NCI-H510A treated with DMSO at 0.1 percent for 48 hours (cell line): ENCODE measurements at places on chromosomes 16 and 17.

DNA sequence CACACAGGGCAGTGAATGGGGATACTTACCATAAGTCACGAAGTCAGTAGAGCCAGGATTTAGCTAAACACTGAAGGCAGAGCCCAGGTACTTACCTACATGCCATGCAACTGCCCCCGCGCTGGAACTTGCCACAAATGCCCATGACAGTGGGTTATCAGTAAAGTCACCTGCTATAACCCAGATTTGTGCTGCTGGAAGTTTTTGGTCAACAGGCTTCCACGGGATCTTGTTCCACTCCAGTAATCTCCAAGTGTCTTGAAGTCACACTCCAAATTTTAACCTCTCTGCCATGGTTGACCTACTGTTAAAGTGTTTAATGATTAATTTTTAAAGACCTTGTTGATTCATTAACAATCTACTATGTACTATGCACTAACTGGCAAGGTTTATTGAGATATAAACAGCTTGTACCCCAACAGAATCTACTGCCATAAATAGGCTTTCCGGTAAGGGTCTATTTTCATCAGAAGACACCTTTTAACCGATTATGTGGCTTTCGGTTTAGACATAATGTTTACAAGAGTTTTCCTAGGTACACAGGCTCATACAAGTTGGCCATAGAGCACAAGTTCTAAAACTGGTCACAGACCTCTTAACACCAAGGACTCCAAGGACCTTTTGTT is 6.3 kb upstream of the SLC5A11 start:
- DNase-seq = no peak

DNA sequence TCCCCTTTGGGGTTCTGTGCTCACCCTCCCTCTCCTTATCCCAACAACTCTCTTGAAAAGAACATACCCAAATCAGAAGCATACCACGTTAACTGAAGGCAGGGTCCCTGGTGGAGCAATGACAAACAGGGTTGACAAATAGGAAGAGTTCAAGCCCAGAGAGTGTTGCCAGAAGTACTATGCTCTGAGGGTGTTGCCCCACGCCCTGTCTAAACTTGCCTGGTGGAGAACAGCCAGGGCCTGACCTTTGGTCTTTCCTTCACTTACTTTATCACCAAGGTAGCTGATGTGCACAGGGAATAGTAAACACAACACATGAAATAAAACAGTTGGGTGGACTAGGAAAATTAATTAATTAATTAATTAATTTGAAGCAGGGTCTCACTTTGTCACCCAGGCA is 23.3 kb downstream of the ZNF75A start:
- no peak for DNase-seq

- peak; percentile 7 for DNase-seq
These were observed 76.0 kb downstream of the CHD9NB start for GRCh38 chr16:52976539-52977167.

- DNase-seq = no peak
These were observed 106.9 kb upstream of the HSBP1 start for GRCh38 chr16:83700918-83701317.

GRCh38 chr16:50519001-50519400 is 29.2 kb upstream of the NKD1 start:
- DNase-seq = no peak

DNA sequence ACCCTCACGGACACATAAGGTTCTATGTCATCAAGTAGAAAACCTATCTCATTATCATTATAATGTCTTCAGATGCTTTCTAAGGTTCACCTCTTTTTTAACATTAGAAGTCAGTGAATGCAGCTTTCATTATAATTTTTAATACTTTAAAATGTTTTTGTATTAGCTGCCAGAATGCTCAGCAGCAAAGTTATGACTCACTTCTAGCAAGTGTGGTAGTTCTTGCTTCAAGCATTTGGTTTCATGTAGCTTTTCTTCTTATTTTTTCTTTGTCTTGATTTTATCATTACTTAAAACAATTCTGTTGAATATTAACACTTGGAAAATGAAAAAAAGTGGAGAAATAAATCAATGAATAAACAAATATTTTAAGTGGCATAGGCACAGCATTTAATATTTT is 23.4 kb downstream of the LPCAT2 start:
- DNase-seq = no peak

GRCh38 chr16:48958681-48959080 is 323.0 kb downstream of the CBLN1 start:
- no peak for DNase-seq

DNA sequence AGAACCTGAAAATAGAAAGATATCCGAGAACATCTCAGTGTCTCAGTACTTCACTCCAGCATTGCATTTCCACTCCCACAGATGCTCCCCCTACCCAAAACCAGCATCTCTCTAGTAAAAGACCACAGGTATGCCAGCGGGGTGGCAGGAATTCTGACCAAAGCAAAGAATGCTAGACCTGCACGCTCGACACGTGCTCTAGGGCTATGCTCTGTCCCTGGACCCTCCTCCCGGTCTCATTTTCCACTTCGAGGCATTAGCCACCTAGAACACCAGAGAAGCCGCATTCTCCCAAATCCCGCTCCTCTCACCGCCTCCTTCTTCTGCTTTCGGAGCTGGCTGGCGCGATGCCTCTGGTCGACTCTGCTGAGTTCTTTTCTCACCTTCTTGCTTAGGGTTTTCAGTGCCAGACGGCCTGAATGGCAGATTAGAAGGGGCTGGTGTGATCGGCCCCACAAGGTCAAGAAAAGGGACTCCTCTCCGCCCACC is 487 bp downstream of the TSR1 start:
- no peak for DNase-seq

DNA sequence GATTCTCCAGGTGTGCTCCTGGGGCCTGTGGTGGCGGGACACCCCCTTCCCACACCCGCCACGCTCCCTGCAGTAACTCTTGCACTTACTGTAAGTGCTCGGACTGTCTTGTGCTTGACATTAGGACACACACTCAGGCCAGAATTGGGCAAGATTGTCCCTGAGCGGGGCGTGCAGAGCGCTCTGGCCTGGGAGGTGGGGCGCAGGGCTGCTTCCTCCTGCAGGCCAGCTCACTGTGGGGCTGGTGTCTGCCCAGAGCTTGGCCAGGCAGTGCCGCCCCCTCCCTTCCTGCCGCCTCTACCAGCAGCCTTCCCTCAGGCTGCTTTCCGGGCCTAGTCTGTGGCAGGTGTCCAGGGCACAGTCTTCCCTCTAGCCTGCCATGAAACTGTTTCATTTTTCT is 6.1 kb upstream of the ATP6V0C start:
- no peak for DNase-seq

GRCh38 chr17:51245535-51245934 is 14.3 kb downstream of the MBTD1 start:
- no peak for DNase-seq

DNA sequence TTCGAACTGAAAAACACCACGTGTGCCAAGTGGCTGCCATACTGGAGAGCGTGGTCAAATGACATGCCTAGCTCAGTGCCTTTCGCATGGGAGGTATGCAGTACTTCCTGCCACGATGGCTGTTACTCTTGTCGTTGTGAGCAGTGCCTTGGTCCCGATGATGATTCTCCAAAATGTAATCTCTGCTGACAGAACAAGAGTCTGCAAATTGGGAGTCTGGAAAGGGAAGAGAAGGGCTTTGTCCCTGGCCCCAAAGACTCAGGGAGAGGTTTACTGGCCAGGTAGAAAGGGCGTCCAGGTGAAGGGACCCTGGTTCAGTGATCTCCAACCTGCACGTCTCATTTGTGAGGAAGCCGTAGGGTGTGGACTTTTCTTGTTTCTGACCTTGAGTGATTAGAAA is 336.6 kb downstream of the WWOX start:
- DNase-seq = no peak

DNA sequence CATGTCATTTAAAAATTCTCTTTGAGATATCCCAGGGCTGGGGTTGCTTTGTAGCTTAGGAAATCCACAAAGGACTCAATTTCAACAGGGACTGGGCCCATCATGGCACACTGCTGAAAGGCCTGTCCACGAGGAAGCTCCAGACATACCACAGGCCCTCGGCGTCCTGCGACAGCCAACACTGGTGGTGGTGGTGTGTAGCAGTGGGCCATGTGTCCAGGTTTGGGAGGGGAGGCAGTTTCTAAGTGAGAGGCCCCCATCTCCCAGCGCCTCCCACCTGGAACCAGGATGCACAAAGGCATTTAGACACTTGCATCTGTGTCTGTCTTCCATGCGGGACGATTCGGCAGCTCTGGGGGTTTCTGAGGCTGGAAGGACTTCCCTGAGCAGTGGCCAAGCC is 65.2 kb upstream of the ZNF423 start:
- DNase-seq = no peak

DNA sequence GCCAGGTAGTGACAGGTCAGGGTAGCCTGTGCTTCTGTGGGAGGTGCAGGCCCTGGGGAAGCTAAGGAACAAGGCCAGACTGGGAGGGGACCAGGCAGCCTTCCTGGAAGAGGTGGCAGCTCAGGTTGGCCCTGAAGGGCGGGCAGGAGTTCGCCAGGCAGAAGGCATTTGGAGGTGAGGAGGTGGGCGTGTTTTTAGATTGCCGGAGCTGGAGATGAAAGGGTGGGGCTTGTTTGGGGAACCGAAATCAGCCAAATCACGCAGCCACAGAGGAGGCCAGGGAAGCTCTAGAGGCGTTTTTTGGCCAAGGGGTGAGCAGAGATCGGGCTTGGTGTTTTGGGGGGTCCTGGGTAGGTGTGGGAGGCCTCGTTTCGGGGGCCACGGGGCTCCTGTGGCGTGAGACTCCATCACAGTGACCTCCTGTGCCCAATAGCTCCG is 7.6 kb downstream of the ADCY7 start:
- DNase-seq = no peak

DNA sequence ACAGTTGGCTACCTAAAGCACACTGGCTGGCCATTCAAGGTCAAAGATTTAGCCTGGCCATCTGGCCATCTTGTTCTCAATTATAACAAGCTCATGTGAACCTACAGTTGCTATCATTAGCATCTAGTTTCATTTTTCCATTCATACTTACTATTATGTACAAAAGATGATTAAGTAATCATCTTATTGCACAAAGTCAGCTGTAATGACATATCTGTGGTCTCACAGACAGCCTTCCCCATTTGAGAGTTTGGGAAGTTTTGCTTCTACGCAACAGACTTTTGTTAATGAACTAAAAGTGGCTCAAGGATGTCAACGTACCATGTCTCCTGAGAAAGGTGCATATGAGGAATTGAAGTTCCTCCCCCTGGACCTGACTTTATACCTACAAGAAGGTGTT is 51.3 kb downstream of the HS3ST3B1 start:
- no peak for DNase-seq

DNA sequence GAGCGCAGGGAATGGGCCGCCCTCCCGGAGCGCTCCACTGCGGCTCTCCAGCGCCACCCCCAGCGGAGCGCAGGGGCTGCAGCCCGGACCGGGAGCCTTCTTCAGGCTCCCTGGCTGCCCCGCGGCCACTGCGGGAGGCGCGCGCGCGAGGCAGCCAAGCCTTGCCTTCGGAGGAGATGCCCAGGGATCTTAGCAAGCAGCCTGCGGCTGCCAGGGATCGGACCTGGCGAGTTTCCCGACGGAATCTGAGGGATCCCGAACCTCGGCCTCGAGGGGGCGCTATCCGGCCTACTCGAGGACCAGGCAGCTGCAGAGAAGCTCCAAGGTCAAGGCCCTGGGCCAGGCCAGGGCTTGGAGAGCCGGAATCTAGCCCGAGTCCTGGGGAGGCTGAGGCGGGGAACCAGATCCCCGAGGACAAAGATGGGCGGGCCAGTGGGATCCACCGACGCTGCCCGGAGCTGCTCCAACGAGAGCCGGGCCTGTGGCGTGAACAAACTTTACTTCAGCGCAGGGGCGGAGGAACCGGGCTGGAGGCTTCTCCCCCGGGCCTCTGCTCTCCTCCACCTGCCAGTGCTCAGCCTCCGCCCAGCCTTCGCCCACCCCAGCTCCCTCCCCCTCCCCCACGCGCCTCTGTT is at the start of gene IRX6:
Gene IRX6 (plus strand): TSS at position 567 of the 635 bp plus-strand sequence. CDS start 889 bp downstream, outside the sequence.
- DNase-seq = peak; percentile 24
